ENCODE measurements at places on chromosomes 11 and 22.

DNA sequence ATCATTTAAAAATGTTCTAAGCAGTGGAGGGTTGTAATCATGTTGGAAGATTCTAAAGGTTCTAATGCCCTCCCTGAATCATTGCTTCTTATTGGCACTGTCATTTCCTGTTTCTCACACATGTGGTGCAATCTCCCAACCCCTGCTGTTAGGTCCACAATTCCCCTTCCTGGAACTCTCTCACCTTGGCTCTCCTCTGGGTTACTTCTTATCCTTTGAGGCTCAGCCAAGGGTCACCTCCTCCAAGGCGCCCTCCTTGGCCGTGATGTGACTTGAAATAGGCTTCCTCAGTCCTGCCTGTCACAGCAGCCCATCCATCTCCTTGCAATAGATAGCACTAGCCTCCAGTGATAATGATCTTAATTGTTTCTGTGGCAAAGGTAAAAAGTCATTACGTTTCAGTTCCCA, 149.8 kb downstream of the TTC17 start:
- DNase-seq, result no peak

- DNase-seq, result no peak
Measured at GRCh38 chr11:47837292-47837691, 10.9 kb downstream of the NUP160 start.

GRCh38 chr11:61710019-61710418, 29.8 kb downstream of the DAGLA start:
- no peak for DNase-seq

- no peak for DNase-seq
Measured at GRCh38 chr22:40417041-40417440, 46.6 kb downstream of the SGSM3 start.

- DNase-seq, result no peak
Measured at GRCh38 chr11:113994077-113994954, 19.4 kb downstream of the HTR3A start.

- no peak for DNase-seq
Measured at GRCh38 chr22:30289980-30290313, 642 bp upstream of the CASTOR1 start.

DNA sequence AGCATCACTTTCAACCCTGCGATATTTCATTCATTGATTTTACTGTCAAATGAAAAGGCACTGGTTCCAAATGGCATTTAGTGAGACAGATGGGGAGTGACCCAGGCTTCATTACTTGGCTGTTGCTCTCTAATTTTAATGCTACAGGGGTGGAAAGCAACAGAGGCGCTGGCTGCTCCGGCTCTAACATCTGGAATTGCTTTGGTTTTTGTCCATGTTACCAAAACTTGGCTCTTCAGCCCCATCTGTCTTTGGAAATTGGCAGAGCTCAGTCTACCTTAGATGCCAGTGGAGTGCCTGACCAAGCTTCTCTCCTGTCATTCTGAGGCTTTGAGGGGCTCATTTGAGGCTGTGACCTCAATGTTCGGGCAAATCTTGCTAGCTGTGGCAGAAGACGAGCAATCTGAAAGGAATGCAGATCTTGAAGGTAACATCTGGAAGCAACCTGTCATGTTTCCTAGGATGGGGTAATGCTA, 409.5 kb upstream of the SYN3 start:
- no peak for DNase-seq

GRCh38 chr11:36061471-36061870, 117.6 kb downstream of the LDLRAD3 start:
- no peak for DNase-seq

- no peak for DNase-seq
Measured at GRCh38 chr11:125454047-125454446, 42.0 kb downstream of the FEZ1 start.

DNA sequence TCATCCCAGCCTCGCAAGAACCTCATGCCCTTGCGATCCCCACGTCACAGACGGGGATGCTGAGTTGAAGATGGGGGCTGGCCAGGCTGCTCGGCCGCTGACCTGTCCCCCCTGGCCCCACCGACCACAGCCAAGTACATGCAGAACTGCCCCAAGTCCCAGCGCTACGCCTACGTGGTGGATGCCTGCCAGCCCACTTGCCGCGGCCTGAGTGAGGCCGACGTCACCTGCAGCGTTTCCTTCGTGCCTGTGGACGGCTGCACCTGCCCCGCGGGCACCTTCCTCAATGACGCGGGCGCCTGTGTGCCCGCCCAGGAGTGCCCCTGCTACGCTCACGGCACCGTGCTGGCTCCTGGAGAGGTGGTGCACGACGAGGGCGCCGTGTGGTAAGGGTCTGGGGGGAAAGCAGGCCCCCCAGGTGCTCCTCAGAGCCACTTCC, 10.0 kb downstream of the MUC5B start:
- DNase-seq, result no peak

DNA sequence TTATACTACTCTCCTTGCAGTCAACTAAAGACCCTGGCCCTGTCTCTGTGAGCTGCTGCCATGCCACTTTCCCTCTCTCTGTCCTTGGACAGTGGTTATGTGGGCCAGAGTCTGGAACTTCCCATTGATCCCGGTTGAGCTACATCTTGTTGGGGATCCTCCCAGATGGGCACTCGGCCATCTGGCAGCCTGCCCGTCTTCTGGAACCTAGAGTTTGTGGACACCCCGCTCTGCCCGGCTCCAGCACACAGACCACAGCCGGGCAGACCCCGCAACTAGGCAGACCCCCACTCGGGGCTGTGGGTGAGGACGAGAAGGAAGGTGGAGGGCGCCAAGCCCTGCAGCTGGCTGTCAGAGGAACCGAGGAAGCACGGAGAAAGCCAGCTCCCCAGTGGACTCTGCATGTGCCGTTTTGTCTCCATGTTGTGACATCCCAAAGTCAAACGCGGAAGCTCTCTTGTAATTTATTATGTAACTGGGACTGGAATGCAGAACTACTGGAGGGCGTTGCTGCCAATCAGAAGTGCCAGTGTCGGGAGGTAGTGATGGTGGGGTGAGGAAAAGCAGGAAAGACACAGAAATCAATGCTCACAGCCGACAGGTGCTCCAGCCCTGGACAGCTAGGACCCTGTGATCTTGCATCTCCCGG, 207.7 kb downstream of the CEP164 start:
- no peak for DNase-seq

- no peak for DNase-seq
Measured at GRCh38 chr11:85695546-85695945, 9.6 kb upstream of the CCDC89 start.

DNA sequence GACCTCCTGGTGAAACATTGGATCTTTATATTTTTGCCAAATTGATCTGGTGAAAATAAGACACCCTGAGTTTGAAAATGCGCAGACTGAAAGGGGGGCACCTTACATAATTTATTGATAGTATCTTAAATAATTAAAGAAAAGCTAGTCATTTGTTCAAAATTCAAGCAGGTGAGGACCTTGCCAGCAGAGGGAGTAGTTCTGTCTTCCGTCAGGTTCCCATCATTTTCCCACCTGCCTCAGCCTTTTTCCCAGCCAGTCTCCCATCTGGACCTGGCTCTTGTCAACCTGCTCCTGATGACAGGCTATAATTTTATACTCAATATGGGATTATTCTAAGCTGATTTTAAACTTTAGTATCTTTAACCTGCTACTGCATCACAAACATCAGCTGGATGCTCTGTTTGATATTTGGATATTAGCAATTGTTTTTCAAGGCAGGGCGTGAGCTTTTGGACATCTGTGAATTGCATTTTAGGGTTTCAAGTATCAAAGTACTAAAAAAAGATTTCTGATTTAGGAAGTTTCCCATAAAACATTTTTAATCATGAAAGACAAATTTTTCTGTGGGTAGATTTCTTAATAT, 132.0 kb downstream of the ELP4 start:
- DNase-seq, result no peak

DNA sequence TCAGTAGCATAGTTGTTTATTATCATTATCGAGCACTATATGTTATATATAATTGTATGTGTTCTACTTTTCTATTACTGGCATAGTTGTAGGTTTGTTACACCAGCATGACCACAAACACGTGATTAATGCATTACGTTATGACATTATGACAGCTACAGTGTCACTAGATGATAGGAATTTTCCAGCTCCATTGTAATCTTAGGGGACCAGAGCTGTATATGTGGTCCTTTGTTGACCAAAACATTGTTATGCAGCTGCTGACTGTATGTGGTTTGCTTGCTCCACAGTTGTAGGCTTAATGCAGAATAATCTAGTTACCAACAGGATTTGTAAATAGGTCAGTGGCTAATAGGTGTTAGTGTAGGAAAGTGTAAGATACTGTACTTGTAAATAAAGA, 66.1 kb downstream of the HSD17B12 start:
- DNase-seq, result no peak

- no peak for DNase-seq
Measured at GRCh38 chr11:9016916-9017642, 13.3 kb upstream of the NRIP3 start.

DNA sequence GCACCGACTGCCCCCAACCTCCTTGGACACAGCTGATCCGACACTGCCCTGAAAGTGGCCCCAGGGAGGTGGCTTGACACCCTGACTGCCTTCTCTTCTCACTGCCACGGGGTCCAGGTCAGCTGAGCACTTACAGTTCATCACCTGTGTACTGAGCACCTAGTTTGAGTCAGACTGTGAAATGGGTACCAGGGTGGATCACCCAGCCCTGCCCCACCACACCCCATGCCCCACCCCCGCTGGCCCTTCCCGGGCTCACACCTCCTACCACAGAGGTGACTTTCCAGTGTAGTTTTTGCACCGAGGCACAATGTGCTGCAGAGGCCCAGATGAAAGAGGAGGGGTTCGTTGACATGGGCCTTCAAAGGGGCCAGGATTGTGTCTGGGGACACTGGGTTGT, 59.5 kb downstream of the PRDM11 start:
- no peak for DNase-seq

GRCh38 chr11:65078151-65078550, 5.7 kb downstream of the CDCA5 start:
- DNase-seq, result peak; percentile 43

DNA sequence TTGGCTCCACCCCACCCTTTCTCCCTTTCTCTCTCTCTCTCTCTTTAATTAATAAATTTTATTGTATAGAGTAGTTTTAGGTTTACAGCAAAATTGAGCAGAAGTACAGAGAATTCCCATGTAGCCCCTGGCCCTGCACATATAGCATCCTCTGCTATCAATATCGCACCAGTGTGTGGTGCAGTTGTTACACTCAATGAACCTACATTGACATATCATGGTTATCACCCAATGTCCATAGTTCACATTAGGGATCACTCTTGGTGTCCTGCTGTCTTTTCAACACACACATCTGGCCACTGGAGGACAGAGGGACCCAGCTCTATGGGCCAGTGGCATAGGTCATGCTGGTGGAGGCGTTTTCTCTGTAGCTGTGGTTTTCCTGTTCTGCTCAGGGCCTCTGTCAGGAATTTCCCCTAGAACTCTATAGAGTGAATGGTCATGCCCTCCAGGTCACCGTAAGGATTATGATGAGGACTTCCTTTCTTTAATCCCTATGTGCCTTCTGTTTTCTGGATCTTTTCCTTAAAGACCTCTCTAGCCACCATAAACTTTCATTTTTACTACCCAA, 98.2 kb upstream of the NAV2 start:
- DNase-seq, result no peak

DNA sequence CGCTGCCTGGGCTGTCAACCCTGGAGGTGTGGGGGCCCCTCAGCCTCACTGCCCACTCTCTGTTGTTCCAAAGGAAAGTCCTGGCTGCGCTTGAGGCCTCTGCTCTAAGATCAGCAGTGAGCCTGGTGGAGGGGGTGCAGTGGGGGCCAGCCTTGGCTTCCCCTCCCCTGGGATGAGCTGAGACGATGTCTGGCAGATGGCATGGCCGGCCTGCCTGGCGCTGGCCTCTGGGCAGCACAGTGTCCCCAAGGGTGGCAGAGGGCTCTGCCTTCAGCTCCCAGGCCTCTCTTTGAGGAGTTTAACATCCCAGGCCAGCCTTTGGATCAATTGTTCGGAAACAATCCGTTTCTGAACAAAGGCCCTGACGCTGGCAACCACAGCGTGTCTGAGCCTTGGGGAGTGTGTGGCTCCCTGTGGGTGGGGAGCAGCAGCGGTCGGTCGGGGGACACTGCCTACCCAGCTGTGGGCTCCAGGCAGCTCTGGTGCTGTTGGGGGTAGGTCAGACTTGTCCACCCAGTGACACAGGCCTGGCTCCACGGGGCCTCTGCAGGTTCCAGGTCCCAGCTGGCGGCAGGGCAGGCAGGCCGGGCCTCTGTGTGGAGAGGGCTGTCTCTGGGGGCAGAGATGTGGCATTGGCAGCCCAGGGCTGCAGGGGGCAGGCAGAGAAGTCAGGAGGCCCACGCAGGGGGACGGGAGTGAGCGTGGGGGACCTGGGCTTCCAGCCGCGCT, 12.1 kb downstream of the TSPAN4 start:
- DNase-seq, result no peak

DNA sequence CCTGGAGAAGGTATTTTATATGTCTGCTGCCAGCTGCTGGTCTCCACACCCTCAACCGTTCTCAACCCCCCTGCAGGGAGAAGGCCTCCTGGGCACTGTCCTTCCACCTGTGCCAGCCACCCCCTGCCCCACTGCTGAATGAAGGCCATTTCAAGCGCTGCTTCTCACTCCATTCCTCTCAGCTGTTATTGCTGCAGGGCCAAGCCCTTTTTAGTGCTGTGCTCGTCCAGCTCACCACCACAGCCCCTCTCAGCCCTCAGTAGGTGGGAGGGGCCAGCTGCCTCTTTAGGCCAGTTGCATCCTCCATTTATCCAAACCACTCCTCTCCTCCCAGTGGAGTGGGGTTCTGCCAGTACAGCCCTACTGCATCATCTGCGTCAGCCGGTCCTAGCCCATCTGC, 1.8 kb upstream of the WBP2NL start:
- DNase-seq, result no peak

DNA sequence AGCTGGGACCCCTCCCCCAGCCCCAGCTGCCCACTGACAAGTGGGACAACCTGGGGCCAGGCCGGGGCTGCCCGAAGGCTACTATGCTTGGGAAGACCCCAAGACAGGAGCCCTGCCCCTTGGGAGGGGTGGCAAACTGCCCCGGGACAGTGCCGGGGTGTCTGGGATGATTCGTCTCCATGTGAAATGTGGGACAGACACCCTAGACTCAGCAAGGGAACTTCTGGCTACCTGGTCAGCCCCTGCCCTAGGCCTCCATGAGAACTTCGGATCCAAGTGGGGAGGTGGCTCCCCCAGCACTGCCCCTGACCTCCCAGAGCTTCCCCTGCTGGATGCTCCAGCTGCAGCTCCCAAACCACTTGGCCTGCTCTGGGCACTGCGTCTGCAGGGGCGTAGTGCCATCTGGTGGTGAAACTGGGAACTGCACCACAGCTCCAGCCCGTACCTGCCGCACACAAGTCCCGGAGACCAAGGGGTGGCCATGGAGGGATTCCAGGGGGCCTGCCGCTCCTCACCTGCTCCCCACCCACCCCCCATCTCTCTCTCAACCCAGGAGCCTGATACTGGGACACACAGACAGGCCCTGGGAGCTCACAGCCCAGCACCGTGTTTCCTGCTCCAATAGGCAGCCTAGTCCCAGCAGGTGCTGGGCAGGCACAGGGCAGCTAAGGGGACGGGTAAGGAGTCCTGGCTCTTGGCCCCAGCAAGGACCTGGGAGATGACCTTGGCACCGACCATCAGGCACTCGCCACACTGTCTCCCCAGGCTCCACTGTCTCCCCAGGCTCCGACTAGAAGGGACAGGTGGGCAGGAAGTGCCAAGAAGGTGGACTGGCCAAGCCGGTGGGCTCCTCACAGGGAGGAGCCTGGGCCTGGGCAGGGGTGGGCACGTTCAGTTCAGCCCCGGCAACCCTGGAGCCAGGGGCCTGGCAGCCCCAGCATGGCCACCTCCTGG, 194.1 kb downstream of the IGLL1 start:
- peak; percentile 81 for DNase-seq

- no peak for DNase-seq
Measured at GRCh38 chr11:12050470-12051286, 42.3 kb upstream of the DKK3 start.

GRCh38 chr11:102413497-102413896, 39.1 kb downstream of the TMEM123 start:
- DNase-seq, result no peak

GRCh38 chr11:116082256-116082655, 578.0 kb upstream of the CADM1 start:
- no peak for DNase-seq
